Dorsolateral prefrontal cortex (tissue), 122 donors: ENCODE measurements at places on chromosomes 7 and 10.

DNA sequence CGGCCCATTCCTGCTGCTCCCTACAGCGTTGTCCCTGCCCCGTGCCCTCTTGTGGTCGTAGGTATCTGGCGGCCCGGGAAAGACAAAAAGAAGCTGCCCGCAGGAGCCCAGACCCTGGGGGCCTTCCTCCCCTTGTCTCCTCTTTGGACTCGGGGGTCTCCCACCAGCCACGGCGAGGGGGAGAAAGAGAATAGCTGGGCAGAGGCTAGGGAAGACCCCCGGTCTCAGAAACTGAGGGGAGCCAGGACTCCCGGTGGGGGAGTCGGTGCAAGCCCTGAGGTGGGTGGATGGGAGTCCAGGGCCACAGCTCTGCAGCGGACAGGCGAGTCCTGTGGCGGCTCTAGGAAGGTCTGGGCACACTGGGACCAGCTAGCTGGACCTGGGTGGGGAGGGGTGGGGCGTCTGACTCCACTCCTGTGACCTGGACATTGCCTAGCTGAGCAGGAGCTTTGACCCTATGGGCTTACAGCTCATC is 1.3 kb upstream of the SH2D4B start:
- DNase-seq = no peak

DNA sequence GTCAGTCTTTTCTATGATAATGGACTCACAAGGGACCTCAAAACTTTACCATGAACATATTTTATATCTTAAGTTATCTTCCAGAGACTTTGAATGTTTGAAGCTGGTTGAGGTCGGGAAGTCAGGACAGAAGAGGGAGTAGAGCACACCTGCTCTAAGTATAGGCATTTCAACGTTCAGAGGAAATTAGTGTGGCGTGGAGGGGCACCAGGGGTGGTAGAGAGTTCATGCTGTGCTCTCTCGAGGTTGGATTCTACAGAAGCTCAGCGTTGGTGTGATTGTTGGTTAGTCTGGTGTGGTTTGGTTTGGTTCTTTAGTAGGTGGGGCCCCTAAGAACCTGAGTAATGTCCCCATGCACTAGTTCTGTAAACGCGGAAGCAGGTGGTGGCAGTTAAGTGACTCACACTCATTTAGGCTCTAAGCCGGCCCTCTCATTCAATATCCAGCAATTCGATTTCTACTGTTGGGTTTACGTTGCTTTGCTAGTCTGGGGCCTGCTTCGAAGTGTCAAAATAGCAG is 19.8 kb downstream of the CNTNAP2 start:
- no peak for DNase-seq

GRCh38 chr10:77496941-77497420 is 140.6 kb downstream of the KCNMA1 start:
- no peak for DNase-seq

GRCh38 chr10:3778692-3779157 is 6.3 kb downstream of the KLF6 start:
- no peak for DNase-seq

GRCh38 chr7:157537056-157537455 is 200.3 kb downstream of the DNAJB6 start:
- DNase-seq = no peak

GRCh38 chr10:12586741-12587140 is 237.4 kb downstream of the CAMK1D start:
- DNase-seq = no peak

DNA sequence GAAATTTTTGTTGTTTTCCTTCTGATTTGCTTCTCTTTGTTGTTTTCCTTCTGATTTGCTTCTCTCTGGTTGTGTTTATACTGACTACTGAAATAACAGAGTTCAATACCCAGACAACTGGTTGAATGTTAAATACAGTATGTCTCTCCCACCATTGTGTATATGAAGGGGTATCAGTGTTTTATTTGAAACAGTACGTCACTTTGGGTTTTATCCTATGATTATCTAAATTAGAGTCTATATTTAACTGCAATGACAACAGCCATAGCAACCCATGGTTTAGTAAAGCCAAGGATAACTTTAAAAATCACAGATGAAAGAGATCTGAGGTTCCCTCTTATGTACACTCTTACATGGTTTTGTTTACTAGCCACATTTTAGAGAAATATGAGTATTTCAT is 141.3 kb downstream of the GNAT3 start:
- no peak for DNase-seq

GRCh38 chr10:6142644-6143043 is 53.8 kb downstream of the RBM17 start:
- no peak for DNase-seq

GRCh38 chr7:135692055-135692454 is 29.7 kb downstream of the STMP1 start:
- DNase-seq = no peak
